ENCODE measurements at places on chromosomes 12 and 14.

GRCh38 chr12:78036874-78037273 is 206.2 kb downstream of the NAV3 start:
- no peak for DNase-seq

DNA sequence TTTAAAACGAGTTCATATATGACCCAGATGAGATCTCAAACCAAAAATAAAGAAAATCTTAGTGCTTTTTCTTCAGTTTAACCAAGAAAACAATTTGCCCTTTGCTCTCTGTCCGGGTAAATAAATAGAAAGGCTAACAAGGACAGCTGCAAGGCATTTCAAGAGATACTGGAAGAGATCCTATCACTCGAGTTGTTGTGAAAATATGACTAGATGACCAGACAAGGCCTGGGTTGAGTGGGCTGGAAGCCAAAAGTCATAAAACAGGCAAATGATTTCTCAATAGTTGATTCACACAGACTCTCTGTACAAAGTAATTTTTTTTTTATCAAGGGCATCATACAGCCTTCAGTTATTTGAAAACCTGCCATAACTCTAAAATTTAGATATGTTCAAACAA is 55.9 kb upstream of the AVPR1A start:
- DNase-seq: peak; percentile 50

- DNase-seq: peak; percentile 60
Observed at GRCh38 chr12:87953256-87953860, 75.8 kb downstream of the C12orf50 start.

DNA sequence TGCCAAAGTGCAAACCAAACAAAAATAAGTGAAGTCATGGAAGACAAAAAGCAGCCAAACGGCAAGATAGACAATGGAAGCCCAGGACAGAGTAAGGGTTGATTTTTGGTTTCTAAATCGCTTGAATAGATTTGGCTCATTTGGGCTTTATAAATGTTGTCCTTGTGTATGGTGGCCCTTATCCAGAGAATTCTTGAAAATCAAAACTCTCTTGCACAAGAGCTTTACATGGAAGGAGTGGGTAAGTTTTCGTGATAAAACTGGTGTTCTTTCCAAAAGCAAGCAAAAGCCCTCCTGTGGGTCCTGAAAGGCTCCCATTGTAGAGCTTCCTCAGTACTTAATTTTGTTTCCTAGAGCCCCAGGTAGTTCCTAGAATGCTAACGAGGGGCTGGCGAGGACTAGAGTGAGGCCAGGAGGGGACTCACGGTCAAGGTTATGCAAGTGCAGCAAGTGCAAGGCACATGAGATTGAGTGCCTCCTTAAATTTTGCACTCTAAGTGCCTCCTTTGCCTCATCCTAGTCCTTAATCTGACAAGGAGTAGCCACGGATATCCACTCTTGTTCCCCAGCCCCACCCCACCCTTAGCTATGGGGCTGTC is 4.1 kb downstream of the SIX6 start:
- DNase-seq: no peak

DNA sequence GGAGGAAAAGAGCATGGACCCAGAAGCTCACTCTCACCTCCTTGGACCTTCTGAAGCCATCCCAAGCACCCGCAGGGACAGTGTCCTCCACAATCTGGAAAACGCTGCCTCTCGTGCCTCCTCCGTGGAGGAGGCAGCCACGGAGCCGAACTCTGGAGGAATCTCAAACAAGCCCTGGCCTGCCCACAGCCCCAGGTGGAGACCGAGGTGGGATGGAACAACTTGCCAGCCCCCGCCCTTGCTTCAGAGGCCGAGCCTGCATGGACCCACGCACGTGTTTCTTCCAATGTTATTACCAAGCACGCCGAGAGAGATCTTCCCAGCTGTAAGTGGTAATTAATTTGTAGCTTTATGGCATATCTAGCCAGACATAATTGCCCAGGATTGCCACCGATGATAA is 61.3 kb downstream of the SCARB1 start:
- no peak for DNase-seq

GRCh38 chr12:44582521-44582920 is 293.6 kb downstream of the NELL2 start:
- no peak for DNase-seq

GRCh38 chr12:81835783-81836182 is 76.6 kb upstream of the PPFIA2 start:
- no peak for DNase-seq

DNA sequence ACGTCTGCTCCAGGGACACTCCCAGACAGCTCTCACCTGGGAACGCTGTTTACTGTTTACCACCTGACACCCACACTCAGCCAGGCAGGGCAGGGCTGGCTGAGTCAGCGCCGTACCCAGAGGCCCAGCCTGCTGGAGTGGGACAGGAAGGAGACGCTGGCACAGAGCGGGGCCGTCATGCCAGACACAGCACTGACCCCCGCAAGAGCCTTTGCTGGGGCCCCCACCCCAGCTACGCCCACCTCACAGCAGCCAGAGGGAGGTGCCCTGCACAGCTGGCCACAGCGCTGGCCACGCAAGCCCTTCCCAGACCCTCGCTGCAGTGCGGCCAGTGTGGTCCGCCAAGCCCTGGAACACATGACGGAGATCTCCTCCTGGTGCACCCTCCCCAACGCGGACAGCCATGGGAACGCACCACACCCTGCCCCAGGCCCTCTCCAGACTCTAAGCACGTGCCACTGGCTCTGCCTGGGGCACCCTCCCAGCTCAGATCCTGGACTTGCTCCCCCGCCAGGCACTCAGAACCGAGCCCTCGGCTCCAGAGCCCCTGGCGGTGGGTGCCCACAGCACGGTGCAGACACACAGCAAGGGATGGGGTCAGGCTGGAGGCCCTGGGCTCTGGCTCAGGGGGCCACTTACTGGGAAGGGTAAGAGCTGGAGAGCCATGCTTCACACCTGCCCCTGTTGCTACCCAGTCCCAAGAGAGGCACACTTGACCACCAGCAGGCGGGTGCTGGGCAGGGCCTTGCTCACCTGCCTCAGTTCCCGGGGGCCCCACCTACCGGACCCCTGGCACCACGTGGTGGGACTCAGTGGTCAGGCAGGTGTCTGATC is 5.7 kb downstream of the AHNAK2 start:
- peak; percentile 74 for DNase-seq

GRCh38 chr12:100168562-100168961 is 25.9 kb upstream of the BLTP3B start:
- no peak for DNase-seq

- DNase-seq: no peak
Observed at GRCh38 chr14:105328678-105329390, 14.3 kb downstream of the PACS2 start.

- peak; percentile 77 for DNase-seq
Observed at GRCh38 chr14:102774391-102775153, 2.7 kb upstream of the TRAF3 start.

DNA sequence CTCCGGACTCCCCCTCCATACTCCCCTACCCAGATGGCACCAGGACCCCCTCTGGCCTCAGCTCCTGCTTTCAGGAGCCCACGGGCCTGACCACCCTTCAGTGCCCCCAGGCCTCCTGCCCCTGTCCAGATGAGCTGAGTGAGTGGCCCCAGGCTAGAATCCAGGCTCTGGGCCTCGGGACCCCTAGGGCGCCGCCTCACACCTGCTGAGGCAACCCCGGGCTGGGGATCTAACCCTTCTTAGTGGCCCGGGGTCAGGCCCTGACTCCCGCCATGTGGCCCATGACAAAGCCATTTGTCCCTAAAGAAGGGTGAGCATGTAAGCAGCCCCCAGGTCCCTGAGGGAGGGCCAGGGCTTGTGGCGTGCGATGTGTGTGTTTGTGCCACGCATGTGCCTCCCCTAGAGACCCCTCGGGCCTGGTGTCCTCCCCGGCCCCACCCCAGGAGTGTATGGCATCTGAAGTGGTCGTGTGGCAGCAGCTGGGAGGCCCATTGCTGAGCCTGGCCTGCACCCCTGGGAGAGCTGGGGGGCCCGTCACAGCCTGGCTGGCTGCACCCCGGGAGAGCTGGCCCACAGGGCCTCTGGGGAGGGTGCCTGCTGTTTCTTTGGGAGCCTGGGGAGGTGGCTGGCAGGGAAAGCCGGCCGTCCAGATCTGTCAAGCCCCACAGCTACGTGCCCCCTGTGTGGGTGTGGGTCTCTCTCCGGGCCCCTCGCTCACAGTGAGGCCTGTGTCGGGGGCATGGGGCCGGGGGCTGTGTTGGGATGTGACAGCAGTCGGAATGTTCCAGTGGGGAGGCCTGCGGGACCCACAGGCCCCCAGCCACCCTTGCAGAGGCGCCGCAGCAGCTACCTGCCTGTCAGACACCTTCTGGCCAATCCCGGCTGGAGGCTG is 7.8 kb downstream of the FBRSL1 start:
- DNase-seq: no peak

DNA sequence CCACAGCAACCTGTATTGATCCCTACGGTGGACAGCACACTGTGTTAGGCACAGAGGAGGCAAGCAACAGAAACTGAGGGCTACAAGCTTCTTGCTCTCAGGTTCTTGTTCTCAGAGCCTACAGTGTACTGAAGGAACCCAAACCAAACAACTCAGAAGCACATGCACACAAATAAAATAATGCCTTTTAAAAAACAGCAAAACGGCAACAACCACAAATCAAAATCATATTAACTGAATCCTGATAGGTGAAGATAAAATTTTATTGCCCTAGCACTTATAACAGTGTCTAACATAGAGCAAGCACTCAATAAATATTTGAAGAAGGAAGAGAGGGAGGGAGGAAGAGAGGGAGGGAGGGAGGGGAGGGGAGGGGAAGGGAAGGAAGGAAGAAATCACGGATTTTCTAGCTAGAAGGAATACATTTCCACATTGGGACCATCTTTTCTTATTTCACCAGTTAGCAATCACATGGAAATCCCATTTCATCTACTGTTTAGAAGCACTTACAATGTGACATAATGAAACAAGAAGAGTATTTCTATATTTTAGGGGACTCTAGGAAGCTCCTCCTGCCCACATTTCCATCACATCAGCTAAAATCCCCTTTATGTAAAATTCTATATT is 27.2 kb downstream of the DMAC2L start:
- no peak for DNase-seq

DNA sequence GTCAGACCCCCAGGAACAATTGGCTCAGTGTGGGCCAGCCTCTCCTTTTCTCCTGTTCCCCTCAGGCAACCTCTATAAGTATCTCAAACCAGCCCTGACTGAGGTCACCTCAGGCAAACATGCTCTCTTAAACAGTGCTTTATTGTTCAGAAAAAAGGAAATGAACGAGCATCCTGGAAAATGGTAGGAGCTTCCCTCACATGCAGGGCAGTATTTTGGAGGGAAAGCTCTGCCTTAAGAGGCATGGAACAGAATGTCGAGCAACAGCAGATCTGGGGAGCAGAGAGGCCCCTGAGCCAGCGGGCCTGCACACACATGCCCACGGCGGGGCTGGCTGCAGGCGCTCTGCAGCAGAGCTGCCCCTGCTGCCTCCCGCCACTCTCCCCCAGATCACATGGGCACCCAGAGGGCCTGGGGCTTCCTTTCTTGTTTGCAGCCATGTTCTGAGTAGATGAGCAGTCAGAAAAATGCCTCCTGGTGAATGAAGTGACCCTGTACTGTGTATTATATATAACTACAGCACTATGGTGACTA is 42.0 kb downstream of the MOK start:
- peak; percentile 55 for DNase-seq

GRCh38 chr12:23536293-23536692 is 413.2 kb downstream of the SOX5 start:
- DNase-seq: no peak

- DNase-seq: peak; percentile 76
Observed at GRCh38 chr12:110590806-110591326, 7.7 kb upstream of the PPTC7 start.

DNA sequence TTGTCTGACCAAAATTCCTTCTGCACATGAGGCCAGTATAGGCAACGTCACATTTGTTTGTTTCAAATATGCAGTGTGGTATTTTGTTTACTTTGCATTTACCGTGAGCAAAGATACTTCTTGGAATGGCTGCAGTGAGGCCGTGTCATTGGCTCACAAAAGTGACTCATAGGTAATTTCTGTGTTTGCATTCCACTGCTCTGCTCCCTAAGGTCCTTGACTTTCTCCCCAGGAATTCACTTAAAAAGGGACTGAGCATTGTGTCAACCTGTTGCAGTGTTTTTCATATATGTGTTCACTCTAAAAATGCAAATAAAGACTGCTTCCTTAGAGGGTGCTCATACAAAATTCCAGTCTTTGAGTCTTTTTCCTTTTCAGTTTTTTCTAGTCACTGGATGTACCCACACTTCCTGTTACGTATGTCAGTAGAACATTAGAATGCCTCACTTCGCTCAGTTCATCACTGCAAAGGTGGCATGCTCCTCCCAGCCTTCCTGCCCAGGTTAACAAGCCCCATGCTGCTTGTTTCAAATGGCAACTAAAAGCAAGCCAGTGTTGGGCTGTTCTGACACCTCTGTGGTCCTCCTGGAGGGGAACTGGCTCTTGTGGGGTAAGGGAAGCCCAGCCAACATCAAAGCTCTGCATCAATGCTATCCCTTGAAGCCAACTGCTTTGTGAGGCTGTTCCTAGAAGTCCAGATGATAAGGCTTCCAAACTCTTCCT is 9.1 kb downstream of the C12orf76 start:
- peak; percentile 93 for DNase-seq

- no peak for DNase-seq
Observed at GRCh38 chr12:2668816-2669215, 126.0 kb upstream of the FKBP4 start.

GRCh38 chr12:30888241-30888640 is 38.3 kb upstream of the TSPAN11 start:
- no peak for DNase-seq

DNA sequence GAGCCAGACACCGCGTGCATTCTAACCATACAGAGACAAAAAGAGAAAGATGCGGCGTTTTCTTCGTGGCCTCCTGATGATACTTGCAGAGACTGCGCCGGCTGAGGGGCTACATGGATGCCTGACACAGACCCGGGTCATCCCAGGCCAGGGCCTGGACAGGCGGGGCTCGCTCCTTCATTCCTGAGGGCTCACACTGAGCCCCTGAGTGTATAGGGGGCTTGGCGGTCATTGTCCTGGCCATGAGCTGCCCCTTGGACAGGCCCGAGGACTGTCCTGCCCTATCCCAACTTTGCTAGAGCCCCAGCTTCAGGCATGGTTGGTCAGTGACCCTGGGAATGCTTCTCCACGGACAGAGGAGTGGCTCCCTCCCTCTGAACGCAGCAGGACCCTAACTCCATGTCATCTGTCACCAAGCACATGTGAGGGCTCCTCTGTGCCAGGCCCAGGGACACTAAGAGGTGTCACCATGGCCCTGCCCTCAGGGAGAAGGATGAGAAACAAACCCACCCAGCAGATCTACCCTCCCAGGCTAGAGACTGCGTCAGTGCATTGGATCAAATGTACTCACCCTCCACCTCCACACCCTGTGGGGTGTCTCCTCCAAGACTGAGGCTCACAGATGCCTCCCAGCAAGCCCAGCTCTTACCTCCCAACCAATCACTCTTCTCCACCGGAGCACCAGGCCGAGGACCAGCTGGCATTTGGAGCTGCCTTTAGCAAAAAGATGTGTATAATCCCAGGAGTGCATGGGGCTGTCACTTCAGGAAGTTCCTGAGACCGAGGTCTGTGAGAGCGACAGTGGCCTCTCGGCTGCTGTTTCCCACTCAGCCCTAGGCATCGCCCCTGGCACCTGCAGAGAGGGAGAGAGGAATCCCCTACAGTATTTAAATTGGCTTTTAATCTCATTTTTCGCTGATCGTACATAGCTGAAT is 102.7 kb downstream of the DICER1 start:
- no peak for DNase-seq

All from fibroblast of mammary gland (primary cell).